ENCODE measurements at places on chromosomes 3 and 15.
A peak's percentile ranks its signal among the peaks of the same experiment; 100 is the strongest.

DNA sequence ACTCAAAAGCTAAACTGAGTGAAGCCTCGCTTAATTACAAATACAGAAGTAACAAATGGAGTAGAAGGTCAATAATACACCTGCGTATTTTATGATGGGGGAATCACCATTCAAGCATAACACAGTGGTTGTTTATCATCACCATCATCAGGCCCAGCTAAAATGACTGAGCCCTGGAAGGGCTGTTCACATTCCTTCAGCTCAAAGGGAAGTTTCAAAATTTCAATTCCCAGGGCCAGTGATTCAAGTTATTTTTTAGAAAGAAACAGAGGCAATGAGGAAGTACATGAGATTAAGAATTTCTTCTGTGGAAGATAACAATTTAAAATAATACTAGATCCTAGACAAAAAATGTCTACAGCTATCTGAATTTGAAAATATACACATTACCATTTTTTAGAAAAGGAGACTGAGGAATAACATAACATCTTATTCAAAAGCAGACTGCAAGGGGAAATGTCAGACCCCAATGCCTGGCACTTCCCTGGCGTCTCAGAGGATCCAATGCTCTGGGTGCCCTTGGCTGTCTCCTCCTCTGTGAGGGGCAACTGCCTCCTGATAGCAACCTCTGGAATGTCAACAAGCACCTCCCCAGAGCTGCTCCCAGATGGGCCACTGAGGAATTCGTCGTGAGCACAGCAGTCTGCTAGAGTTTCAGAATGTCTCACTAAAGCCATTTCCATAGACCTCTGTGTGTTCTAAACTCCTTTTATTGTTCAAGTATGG, 22.8 kb downstream of the EHD4 start:
- no peak for DNase-seq

DNA sequence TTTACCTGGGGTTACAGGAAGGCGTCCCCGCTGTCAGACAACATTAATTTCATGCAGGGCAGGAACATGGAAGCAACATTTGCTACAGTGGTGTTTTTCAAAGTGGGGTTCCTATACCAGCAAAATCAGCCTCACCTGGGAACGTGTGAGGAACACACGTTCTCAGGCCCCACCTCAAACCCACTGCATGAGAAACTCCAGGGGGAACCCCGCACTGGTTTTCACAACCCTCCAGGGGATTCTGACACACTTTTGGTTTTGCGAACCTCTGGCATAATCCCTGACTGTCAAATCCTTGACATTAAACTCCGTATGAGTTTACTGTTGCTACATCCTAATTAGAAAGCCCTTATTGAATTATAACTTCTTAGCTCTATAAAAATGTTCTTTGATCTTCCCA, 127.7 kb downstream of the LRRK1 start:
- DNase-seq = no peak

DNA sequence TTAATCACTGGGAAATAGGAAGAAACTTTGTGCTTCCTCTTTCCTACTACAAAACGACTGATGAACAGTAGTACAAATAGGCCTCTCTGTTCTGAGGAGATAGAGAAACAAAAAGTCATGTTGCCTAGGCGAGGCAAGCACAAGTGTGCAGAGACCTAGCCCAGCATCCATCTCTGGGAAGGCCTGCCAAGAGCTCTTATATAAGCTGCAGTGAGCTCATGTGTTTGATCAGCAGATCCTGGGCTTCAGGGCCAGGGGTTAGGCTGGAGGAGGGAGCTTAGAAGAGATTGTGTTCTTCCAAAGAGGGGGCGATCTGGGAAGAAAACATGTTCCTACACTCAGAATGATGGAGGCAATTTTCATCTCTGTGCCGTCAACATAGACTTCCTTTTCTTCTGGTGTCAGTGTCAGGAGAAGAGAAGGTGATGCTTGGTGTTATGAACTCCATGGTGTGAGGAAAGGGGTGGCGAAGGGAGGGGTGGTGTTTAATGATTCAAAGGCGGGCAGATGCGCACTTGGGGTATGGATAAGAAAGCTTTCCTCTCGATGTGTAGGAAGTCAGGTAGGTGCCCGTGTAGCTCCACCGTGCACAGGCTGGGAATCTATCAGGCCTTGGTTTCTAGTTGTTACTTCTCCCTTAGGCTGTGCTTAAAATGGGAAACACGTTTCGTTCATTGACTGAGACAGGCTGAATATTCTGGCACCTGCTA, 29.5 kb upstream of the ETV5 start:
- peak; percentile 42 for DNase-seq

DNA sequence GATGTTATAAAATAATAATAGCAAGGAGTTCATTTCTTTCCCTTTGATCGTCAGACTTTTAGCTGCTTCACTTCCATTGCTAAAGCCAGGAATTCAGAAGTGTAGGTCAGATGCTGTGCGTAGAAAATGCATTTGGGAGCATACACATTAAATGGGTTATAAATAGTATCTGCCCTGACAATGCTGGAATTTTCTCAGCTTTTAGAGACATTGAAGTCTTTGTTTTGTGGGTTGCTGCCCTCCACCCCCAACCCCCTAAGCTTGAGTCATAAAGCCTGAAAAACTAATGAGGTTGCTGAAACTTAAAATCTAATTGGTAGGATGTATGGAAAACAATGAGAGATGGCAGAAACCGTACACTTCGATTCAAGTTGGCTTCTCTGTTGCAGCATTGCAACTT, 81.9 kb downstream of the MITF start:
- DNase-seq = no peak

GRCh38 chr3:128709038-128709437, 16.9 kb upstream of the RAB7A start:
- no peak for DNase-seq

DNA sequence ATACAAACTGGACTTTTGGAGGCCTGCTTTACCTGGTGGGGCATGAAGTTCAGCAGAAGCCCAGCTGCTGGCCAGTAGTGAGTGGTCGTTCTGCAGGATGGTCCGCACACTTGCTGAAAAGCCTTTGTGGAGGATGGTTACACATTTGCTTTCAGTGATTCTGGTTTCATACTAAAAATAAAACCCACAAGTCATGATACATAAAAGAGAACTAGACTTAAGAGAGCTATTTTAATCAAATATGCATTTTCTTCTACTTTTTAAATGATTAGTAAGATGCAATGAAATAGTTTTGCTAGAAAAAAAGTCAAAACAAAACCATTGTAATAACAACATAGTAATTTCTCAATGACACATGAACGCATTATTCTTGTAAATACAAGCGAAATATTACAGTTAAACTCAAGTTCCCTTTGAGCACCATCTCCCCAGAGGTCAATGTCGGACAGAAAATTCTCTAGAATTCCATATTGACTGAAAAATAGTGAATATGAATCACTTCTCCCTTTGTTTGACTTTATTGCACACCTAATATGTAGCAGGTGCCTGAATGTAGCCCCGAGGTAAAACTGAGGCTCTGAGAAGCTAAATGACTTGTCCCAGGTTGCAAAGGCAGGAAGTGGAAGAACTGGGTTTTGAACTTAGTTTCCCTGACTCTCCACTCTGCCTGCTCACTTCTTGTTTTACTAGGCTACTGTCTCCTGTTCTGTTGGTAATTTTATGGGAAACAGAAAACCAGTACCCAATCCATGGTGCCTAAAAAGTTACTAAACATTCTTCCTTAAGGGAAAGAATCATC, 8.3 kb downstream of the IL5RA start:
- DNase-seq = no peak

DNA sequence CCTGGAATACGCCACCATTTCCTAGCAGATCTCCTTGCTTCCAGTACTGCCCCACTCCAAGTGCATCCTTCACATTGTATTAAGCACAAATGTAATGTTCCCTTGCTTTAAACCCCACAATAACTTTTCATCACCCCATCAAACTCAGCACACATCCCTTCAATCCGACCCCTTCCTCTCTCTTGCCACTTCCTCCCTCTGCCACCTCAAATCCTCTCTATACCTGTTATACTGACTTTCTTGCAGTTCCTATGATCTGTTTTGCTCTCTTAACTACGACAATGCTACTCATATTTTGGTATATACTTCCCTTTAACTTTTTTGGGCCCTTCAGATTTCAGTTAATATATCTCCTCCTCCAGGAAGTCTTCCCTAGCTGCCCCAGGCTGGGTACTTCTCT, 14.1 kb downstream of the PARL start:
- no peak for DNase-seq
